ENCODE measurements at places on chromosomes 4 and X.

DNA sequence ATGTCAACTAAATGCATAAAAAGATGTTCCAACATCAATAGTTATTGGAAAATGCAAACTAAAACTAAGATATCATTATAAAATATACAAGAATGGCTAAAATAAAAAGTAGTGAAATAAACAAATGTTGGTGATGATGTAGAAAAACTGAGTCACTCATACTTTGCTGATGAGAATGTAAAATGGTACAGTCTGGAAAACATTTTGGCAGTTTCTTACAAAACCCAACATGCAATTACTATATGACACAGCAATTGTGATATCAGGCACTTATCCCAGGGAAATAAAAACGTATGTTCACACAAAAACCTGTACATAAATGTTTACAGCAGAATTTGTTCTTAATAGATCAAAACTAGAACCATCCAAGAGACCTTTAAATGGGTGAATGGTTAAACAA lies 182.6 kb downstream of the RTL9 start:
- no peak for DNase-seq
- H3K4me3 ChIP-seq = no peak overlapping the region
- H3K27me3 ChIP-seq = no peaks in the 10 kb centered on the region
- H3K36me3 ChIP-seq = no peaks in the 10 kb centered on the region

- H3K27ac ChIP-seq = no peak overlapping the region
- H3K27me3 ChIP-seq = no peaks in the 10 kb centered on the region
- H3K36me3 ChIP-seq = no peaks in the 10 kb centered on the region
- H3K4me1 ChIP-seq = peaks cover 7% of the 10 kb centered on the region
Measured at GRCh38 chr4:36206603-36207311, 37.6 kb downstream of the ARAP2 start.

GRCh38 chr4:30717208-30718020 lies 2.8 kb upstream of the PCDH7 start:
- DNase-seq = peak; percentile 82
- H3K27me3 ChIP-seq = no peaks in the 10 kb centered on the region
- no peaks in the 10 kb centered on the region for H3K36me3 ChIP-seq
- peak overlapping the region; percentile 94 for H3K4me3 ChIP-seq
- H3K27ac ChIP-seq = peak overlapping the region; percentile 91

GRCh38 chr4:517806-518070 lies 18.7 kb downstream of the PIGG start:
- H3K27ac ChIP-seq = peak overlapping the region; percentile 28
- no peaks in the 10 kb centered on the region for H3K4me1 ChIP-seq
- no peak for DNase-seq
- H3K36me3 ChIP-seq = peaks cover 25% of the 10 kb centered on the region
- no peaks in the 10 kb centered on the region for H3K27me3 ChIP-seq

- H3K4me3 ChIP-seq = no peak overlapping the region
- no peak overlapping the region for H3K27ac ChIP-seq
- H3K4me1 ChIP-seq = no peaks in the 10 kb centered on the region
- no peaks in the 10 kb centered on the region for H3K36me3 ChIP-seq
Measured at GRCh38 chr4:46549125-46549524, 159.2 kb upstream of the GABRA2 start.

DNA sequence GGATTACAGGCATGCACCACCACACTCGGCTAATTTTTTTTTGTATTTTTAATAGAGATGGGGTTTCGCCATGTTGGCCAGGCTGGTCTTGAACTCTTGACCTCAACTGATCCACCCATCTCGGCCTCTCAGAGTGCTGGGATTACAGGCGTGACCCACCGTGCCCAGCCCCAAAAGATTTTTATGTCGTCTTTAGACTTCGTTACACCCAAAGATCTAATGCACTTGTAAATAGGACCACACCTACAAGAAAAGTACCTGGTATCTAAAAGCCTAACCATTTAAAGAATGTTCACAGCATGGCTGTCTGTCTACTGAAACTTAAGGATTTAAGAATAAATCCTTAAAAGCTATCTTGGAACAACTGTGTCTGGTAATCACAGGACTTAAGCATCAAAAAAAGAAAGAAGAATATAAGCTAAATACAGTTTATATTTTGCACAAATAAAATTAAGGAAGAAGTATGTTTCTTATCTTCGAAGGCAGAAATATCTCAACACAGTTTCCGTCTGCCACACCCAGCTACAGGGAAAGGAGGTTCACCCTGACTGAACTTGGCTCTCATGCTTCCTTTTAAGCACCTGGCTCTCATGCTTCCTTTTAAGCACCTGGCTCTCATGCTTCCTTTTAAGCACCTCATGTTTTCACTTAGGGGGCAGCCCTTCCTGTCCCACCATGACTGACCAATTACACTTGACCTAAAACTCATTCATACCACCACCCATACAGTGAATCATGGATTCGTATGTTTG lies 92.0 kb upstream of the STS start:
- no peaks in the 10 kb centered on the region for H3K27me3 ChIP-seq
- H3K4me3 ChIP-seq = peak overlapping the region; percentile 47
- H3K4me1 ChIP-seq = peaks cover 9% of the 10 kb centered on the region
- peak overlapping the region; percentile 97 for H3K27ac ChIP-seq

DNA sequence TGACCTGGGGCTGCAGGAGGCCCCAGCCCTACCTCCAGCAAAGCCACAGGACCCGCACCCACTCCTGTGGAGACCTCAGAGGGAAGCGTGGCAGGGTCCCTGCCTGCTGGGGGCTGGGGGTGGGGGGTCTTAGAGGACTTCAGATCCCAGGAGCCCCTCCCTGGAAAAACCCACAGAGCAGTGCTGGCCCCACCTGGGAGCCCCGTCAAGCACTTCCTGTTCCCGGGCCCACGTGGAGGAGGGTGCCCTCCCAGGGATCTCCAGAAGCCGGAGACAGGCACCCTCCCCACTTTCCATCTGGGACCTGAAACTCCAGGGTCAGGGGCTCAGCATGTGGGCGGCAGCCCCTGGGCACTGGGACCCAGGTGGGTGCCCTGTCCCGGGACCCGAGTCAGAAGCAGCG lies 32.0 kb downstream of the TACC3 start:
- H3K4me1 ChIP-seq = no peaks in the 10 kb centered on the region
- no peak overlapping the region for H3K4me3 ChIP-seq
- H3K27ac ChIP-seq = no peak overlapping the region
- no peaks in the 10 kb centered on the region for H3K27me3 ChIP-seq
- no peak for DNase-seq

GRCh38 chr4:13089659-13089998 lies 394.5 kb downstream of the RAB28 start:
- DNase-seq = no peak
- H3K4me3 ChIP-seq = no peak overlapping the region
- H3K36me3 ChIP-seq = no peaks in the 10 kb centered on the region
- H3K4me1 ChIP-seq = no peaks in the 10 kb centered on the region
- H3K27ac ChIP-seq = no peak overlapping the region
- peaks cover under 1% of the 10 kb centered on the region for H3K27me3 ChIP-seq

DNA sequence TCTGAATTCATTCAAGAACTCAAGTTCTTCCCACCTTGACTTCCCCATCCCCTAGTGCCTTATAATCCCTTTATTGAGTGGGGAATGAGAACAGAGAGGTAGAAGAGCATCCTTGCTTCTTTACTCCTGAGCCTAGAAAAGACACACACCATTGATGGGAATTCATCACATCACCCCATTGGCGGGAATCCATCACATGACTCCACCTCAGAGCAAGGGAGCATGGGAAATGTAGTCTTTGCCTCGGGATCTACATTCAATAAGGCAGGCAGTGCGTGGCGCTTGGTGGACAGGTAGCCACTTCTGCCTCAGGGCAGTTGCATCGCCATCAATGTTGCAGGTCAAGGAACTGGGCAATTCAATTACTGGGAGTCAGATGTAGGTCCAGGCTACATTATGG lies 50.7 kb downstream of the MXRA5 start:
- H3K4me1 ChIP-seq = no peaks in the 10 kb centered on the region
- H3K27me3 ChIP-seq = peaks cover 3% of the 10 kb centered on the region
- no peaks in the 10 kb centered on the region for H3K36me3 ChIP-seq
- H3K4me3 ChIP-seq = no peak overlapping the region
- no peak overlapping the region for H3K27ac ChIP-seq

DNA sequence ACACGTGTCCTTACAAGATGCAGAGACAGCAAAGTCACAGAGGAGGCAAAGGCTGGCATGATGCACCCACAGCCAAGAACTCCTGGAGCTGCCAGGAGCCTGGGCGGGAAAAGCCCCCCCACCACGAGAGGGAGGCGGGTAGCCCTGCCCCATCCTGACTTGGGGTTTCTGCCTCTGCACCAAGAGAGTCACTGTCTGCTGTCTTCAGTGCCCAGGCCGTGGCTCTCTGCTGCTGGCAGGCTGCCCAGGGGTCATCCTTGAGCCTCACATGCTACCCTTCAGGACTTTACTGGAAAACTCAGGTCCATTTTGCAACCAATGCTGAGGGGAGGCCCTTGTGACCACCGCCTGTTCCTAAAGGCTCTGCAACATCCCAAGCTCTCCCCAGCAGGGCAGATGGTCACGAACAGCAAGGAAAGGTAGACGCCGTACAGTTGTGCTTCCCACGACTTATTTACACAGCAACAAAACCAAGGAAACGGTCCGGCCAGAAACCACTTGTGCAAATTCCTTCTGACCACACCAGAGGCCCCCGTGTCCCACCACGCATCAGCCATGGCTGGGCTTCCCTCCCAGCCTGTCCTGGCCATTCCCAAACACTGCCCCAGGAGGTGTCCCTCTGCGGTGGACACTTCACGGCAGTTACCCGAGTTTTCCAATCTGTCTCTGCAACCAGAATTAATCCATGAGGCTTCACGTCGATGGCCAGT lies 56.9 kb downstream of the ACOX3 start:
- peaks cover 8% of the 10 kb centered on the region for H3K36me3 ChIP-seq
- H3K4me3 ChIP-seq = no peak overlapping the region
- no peak for DNase-seq

GRCh38 chr4:87677731-87678130 lies 27.7 kb downstream of the DMP1 start:
- no peaks in the 10 kb centered on the region for H3K27me3 ChIP-seq
- DNase-seq = no peak
- no peak overlapping the region for H3K27ac ChIP-seq
- no peak overlapping the region for H3K4me3 ChIP-seq

- H3K27me3 ChIP-seq = no peaks in the 10 kb centered on the region
- DNase-seq = no peak
- H3K4me3 ChIP-seq = no peak overlapping the region
- no peaks in the 10 kb centered on the region for H3K4me1 ChIP-seq
Measured at GRCh38 chrX:44260609-44261008, 82.9 kb downstream of the EFHC2 start.

- H3K36me3 ChIP-seq = peaks cover 7% of the 10 kb centered on the region
- H3K4me3 ChIP-seq = no peak overlapping the region
- no peaks in the 10 kb centered on the region for H3K27me3 ChIP-seq
- no peak for DNase-seq
Measured at GRCh38 chrX:40628506-40628905, 5.3 kb downstream of the MPC1L start.

- no peak overlapping the region for H3K4me3 ChIP-seq
- H3K4me1 ChIP-seq = peaks cover 6% of the 10 kb centered on the region
- DNase-seq = no peak
- H3K27ac ChIP-seq = no peak overlapping the region
- no peaks in the 10 kb centered on the region for H3K36me3 ChIP-seq
Measured at GRCh38 chrX:40938423-40938822, 146.8 kb upstream of the USP9X start.

DNA sequence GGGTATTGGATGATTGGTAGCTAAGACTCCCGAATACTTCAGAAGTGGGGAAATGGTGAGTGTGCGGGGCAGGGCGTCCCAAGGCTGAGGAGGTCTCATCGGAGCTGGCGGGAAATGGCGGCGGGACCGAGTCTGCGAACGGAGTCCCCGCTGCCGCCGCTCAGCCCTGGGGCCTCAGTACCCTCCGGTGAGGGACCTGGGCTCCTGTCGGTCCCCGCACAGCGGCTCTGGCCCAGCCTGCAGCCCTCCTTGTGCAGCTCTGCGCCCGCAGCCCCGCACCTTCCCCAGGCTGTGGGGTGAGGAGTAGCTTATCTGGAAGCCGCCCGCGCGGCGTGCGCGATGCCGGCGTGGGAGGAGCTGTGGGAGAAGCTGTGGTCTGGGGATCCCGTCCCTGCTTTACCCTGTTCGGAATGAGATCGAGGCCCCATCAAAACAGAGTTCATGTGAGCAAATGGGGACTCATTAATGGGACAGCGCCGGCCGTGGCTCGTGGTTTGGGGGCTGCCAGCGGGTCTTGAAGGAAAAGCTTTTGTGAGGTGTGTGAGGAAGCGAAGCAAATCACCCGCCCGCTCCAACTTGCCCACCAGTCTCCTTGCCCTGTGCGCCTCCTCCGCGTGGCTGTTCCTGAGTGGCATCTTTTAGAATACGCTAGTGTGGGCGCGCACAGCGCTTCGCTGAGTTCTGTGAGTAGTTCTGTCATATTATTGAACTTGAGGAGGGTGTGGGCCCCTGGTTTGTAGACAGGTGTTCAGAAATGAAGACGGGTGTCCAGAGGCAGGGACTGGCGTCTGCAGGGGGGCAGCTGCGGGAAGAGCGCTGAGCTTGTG lies 531 bp downstream of the ZNF141 start:
- H3K4me3 ChIP-seq = peak overlapping the region; percentile 100
- H3K4me1 ChIP-seq = peaks cover 24% of the 10 kb centered on the region
- peak overlapping the region; percentile 98 for H3K27ac ChIP-seq
- DNase-seq = peak; percentile 77

GRCh38 chr4:174633399-174633798 lies 111.1 kb upstream of the HPGD start:
- no peak for DNase-seq
- no peak overlapping the region for H3K27ac ChIP-seq
- no peaks in the 10 kb centered on the region for H3K4me1 ChIP-seq
- no peaks in the 10 kb centered on the region for H3K27me3 ChIP-seq

GRCh38 chr4:65019775-65020174 lies 610.5 kb upstream of the TECRL start:
- no peak overlapping the region for H3K27ac ChIP-seq
- H3K27me3 ChIP-seq = no peaks in the 10 kb centered on the region
- no peak for DNase-seq
- H3K4me1 ChIP-seq = peaks cover 12% of the 10 kb centered on the region

DNA sequence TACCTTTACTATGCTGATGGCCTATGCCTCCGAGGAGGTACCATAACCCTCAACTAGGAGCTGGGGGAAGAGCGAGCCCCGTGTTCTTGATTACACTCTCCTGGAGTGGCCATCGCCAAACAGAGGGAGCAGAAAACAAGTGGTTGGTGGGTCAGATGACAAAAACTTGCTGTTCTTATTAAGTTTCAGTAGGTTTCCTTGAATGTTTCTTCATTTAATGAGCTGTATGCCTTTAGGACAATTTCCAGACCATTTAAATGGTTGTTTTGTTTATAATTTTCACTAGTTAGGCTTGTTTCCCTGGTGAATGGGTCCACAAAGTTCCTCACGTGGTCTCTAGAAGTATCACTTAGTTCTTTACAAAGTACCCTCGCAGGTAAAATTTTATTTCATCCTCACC lies 4.7 kb downstream of the PYURF start:
- no peak for DNase-seq
- no peak overlapping the region for H3K4me3 ChIP-seq
- H3K27me3 ChIP-seq = no peaks in the 10 kb centered on the region
- H3K27ac ChIP-seq = no peak overlapping the region
- H3K4me1 ChIP-seq = peaks cover 16% of the 10 kb centered on the region
- H3K36me3 ChIP-seq = peaks cover 17% of the 10 kb centered on the region

DNA sequence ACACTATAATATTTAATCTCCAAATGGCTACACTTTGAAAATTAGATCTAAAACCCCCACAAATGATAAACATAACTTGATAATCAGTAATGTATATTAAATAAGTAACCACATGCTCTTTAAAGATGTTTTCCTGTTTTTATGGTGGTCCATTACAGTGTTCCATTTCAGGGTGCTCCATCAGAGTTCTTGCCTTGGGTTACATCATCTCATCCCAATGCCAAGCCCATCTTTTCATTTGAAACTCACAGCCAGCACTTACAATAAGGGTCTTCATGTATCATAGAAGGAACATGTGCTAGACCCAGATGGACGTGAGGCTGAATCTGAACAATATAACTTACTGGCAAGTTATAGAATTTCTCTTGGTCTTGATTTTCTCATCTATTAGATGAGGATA lies 10.5 kb upstream of the PAQR3 start:
- no peak overlapping the region for H3K27ac ChIP-seq
- H3K4me3 ChIP-seq = no peak overlapping the region
- H3K27me3 ChIP-seq = peaks cover 39% of the 10 kb centered on the region
